ENCODE measurements at places on chromosomes 3 and 15.

DNA sequence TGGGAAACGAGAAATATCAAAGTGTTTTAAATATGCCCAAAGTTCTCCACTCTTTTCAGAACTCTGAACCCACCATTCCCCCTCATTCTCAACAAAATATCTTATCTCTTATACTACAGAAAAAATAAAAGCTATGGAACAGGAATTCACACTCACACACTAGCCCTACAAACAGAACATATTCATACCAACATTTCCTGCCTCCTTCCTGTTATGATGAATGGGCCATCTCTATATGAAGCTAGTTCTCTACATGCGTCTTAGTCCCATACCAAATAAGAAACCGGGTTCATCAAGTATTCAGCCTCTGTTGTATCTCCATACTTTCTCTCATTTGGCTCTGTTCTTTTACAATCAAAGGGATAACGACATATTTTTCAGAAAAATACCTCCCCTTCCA, 72.6 kb downstream of the PLSCR2 start:
- no peak for DNase-seq

- no peak for DNase-seq
Measured at GRCh38 chr3:89340408-89340807, 233.0 kb downstream of the EPHA3 start.

DNA sequence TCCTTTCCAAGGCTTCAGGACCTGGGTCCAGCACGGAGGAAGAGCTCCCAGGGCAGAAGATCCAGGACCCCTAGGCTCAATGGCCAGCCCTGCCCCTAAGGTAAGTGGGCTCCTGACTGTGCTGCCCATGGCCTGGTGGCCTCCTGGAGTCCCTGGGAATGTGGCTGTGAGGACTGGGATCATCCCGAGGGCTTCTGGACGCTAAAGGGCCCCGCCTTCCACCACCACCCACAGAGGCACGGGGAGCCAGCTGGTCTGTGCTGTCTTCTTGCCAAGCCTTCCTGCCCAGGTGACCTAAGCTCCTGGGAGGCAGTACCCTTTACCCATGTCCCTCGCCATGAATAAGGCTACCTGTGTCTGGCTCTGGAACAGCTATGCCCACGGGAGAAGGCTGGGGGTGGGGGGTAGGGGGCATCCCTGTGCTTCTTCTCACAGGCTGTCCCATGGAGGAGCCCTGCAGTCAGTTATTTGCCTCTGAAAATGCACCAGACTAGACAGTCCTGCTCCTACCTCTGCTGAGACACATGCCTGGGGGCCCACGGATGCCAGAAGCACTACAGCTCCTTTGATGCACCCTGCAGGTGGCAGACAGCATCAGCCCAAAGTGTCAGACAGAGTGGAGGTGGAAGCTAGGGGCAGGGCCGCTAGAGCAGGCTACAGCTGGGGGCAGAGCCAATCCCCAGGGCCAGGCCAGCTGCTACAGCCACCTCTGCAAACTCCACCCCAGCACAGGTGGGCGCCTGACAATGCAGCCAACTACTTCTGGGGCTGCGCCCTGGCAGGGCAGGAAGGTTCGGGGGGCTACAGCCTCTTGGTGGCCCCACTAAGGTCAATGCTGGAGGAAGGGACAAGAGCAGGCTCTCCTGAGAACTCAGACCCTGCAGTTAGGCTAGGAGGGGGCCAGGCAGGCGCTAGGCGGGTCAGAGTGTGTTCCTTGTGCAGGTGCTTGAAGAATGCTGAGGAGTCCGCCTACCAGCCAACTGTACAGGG, 90.9 kb downstream of the SEC22A start:
- DNase-seq = no peak

DNA sequence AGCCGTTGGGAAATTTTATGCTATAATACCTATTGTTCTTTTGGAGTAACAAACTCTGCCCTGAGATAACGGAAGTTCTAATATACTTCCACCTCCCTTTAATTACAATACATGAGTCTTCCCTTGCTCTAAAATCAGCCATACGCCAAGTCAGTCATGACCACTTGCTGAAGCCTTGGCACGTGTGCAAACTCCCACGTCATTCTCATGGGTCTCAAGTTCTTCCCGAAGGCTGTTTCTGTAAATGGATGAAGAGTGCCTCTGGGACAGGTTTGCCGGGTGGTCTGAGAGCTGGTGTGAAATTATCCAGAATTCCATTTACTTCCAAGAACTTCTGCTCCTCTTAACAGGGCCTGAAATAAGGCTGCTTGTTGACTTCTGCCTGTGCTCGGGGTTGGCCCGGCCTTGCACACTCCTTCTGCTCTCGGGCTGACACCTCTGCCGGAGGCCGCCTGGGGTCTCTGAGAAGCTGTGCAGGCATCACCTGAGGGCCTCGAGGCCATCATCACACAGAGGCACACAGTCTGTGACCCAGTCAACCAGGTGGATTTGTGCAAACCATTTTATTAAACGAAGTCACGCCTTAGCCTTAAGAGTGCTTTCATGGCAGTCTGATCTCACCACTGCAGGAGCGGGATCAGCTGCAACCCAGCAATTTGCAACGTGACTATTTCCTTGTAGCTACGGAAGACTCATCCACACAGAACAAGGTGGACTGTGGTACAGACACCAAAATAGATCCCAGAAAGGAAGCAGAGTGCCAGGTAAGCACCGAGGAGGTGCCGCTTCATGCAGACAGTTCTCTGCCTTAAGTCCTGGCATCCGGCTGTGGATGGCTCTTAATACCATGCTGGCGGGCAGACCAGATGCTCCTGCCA, 120.1 kb downstream of the ADAMTS17 start:
- no peak for DNase-seq

DNA sequence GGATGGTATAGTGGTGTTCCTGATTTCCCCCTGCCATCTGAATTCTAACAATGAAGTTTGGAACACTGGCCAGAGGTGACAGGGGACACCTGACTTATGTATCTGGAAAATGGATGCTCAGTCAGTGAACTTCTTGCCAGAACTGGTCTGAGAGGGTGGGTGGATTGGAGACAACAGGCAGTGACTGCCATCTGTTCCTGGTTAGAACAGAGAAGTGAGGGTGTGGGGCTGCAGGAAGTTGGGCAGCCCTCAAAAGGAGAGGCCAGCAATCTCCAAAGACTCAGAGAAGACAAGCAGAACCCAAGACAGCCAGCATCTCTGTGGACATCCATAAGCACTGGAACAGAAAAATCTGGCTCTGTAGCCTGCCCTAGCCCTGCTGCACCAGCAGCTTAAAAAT, 50.5 kb downstream of the ANP32A start:
- DNase-seq = no peak

DNA sequence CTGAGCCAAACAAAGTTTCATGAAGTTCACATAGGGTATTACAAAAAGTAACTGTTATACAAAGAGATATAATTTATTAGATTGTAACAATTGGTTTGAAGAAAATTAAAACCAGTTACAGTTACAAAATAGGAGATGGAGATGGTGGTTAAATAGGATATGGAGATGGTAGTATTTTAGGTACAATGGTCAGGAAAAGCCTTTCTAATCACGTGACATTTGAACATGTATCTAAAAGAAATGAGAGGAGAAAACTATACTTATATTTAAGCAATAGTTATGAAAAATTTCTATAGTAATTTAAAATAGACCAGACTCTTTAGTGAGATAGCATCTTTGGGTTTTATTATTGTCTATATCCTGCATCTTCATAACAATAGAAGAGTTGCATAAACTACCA, 312.9 kb downstream of the RBMS3 start:
- DNase-seq = no peak

DNA sequence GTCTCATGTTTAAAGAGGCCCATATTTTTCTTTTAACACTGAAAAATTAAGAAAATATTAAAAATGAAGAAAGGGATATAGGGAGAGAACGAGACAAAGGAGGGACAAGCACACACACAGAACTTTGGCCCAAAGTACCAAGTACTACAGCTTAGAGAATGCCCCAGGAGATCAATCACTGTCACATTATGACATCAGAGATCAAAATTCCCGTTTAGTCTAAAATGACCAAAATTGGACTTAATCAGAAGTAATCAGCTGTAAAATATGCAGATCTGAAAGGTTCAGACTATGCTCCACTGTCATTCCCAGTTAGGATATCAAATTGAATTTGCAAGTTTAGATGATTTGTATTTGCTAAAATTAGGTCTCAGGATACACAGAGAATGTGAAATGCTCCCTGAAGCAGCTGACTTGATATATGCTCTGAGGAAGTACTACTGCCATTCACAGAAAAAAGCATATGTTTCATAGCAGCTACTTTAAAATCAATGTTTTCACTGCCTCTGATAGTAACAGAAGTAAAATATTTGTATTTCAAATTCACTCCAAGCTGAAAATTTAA, 123.0 kb downstream of the PEAK1 start:
- no peak for DNase-seq

GRCh38 chr3:65963787-65964677, 74.7 kb downstream of the MAGI1 start:
- peak; percentile 87 for DNase-seq

- no peak for DNase-seq
Measured at GRCh38 chr3:153626158-153626557, 464.1 kb downstream of the RAP2B start.

DNA sequence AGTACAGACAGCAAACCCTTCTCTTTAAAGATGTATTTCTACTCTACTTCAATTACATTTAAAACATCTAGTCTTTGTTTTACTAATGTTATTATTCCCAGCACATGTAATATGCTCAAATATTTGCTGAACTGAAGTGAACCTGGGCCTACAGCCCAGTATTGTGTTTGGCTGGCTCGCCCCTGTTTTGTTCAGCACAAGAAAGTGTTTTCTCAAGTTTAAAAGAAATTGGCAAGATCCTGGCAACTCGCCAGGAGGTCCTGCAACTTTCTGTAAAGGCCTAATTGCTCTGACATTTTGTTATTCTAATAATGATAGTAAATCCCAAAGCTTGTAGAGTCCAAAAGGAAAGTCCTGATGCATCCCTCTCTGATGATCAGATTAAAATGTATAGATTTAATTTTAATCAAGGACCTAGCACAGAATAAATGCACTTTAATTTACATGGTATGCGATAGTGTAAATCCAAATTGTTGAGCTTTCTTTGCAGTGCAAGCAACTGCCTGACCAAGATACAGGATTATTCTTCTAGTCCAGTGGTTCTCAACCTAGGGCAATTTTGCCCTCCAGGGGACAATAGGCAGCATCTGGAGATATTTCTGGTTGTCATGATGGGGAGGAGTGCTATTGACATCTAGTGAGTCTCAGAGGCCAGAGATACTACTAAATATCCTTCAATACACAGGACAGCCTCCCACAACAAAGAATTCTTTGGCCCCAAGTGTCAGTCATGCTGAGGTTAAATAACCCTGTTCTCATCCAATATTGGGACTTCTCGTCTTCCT, 35.7 kb upstream of the TMOD3 start:
- no peak for DNase-seq

- DNase-seq = no peak
Measured at GRCh38 chr3:194150252-194150934, 14.4 kb downstream of the HES1 start.

DNA sequence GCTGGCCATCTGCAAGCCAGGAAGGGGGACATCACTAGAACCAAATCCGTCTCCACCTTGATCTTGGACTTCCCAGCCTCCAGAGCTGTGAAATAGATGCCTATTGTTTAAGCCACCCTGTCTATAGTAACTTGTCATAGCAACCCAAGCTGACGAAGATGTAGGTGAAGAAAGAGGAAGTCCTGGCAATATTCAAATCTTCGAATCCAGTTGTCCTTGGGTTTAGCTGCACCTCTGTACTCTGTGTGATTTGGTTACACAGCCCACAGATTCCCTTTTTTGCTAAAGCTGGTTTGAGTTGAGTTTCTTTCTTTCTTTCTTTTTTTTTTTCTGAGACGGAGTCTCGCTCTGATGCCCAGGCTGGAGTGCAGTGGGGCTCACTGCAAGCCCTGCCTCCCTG, 68.0 kb upstream of the XCR1 start:
- no peak for DNase-seq

DNA sequence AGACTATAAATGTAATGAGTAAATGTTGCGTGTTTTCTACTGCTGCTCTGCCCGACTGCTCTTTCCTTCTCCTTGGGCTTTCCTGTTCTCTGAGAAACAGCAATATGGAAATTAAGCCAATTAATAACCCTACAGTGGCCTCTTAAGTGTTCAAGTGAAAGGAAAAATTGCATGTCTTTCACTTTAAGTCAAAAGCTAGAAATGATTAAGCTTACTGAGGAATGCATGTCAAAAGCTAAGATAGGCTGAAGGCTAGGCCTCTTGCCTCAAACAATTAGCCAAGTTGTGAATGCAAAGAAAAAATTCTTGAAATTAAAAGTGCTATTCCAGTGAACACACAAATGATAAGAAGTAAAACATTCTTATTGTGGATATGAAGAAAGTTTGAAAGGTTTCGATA, 55.0 kb downstream of the ATP2C1 start:
- DNase-seq = no peak

DNA sequence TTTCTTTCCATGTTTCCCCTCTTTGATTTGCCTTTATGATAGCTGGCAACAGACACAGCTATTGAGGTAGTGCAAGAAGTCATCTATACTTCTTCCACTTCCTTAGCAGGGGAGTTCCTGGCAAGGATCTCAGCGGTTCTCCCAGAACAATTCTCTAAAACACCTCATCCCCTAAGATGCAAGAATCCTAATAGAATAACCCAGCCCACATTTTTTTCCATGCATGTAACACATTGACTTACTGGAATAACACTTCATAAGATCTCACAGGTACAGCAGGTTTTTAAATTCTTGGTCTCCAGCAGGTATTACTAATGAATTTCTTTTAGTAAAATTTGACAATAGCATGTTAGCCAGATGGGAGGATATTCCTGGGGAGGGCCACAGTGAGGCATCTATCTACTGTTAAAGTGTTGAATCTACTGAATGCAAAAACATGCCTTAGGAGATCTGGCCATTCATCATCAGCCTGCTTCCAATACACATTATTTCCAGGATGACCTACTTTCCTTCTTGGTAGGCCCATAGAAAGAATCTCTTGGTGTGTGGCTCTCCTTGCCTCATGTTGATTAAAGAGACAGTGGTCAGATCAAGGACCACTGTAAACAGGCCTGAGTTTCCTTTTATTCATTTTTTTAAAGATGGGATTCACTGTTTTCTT, 78.5 kb downstream of the RAD18 start:
- no peak for DNase-seq

DNA sequence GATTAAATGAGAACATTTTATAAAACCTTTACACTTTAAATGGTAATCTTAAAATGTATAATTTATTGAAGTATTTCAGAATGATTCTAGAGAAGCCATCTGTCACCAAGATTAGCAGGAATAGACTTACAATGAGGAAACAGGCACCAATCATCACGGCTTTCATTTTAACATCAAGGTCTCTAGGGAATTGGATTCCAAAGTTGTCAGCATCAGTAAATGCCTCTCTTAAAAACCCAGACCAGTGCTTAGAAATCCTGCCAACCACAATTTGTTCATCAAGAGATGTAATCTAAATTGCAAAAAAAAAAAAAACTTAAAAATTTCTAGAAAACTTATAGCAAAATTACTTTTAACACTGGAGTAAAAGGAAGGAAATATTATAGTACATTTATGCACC, 20.3 kb downstream of the PLSCR2 start:
- DNase-seq = no peak

GRCh38 chr3:159844801-159845261, 143.8 kb upstream of the IL12A start:
- no peak for DNase-seq

Measured in fibroblast of skin of left biceps (primary cell).